Fibroblast of skin of left quadriceps (primary cell): ENCODE measurements at places on chromosomes 1 and 21.

GRCh38 chr1:84377480-84378095 is 20.7 kb upstream of the DNASE2B start:
- DNase-seq, result peak; percentile 67

DNA sequence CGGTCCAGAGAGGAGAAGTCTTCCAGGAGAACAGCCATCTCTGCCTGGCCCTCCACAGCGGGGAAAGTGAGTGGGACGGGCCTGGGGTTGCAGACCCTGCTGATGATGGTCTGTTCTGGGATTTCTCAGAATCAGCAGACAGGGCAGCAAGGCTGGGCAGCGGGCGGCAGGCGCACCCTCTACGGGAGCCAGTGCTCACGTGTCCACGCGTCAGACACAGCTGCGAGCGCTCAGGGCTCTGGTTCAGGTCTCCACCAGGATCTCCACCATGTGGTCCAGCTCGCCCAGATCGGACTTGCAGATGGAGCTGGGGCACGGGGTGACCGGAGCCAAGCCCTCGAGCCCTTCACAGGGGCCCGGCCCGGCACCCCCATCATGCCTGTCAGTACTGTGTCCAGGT is 5.5 kb downstream of the CLCA4 start:
- no peak for DNase-seq

DNA sequence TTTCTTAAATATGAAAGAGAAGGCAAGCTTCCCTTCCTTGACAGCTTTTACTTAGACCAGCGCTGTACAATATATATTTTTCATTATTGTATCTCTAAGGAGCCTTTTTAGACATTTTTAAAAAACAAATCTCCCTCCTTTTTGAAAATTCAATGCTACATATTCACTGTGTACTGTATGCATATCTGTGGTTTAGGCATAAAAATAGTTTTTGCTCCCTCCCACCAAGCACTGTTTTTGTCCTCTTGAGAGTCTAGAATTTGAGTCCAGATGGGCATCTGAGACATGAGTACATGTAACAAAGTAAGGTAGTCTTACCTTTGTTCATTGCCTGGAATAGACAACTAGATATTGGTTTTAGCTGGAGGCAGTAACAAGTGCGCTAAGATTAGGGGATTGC is 488.5 kb upstream of the RUNX1 start:
- DNase-seq, result no peak

DNA sequence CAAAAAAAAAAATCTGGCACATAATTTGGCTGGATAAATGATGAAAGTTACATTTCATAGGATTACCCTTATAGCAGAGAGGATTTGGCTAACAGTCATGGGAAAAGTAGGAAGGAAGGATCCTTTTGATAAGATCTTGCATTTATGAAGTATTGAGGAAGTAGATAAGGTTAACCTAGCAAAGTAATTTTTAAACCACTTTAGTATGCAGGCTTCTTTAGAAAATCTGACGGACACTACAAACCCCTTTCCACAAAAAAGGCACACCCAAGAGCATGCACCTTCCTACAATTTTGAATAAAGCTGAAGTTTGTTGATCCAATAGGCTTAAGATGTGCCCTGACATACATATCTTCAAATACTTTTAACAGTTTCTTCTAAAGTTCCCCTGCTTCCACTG is 275.2 kb downstream of the GRIK1 start:
- DNase-seq, result no peak

DNA sequence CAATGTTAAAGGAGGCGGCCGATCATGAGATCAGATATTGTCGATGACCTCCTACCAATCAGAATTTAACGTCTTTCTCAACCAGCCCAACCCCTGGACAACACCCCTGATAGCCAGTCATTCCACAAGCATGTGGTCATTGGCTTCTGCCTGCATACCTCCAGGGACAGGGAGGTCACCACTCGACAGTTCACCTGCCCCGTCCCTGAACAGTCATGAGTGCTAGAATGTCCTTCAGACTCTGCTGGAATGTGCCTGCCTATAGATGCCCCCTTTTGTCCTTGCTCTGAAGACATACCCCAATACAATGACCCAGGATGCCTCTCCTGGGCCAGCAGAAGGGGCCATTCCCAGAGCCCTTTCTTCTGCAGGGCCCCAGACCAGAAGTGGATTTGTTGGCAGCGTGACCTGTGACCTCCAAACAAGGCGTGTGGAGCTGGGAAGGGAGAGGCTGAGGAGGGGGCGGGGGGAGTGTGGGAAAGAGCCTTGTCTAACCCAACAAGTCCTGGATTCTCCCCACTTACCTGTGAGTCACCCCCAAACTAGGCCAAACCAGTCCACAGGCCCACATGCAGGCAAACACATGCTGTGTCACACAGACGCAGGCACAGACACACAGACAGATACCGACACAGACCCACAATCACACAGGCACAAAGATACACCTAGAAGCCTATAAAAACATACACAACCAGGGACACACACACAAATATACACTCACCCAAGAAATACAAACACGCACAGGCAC is 2.2 kb downstream of the CRYBG2 start:
- DNase-seq, result no peak

GRCh38 chr21:45496151-45496967 is 45.9 kb downstream of the SLC19A1 start:
- DNase-seq, result no peak

DNA sequence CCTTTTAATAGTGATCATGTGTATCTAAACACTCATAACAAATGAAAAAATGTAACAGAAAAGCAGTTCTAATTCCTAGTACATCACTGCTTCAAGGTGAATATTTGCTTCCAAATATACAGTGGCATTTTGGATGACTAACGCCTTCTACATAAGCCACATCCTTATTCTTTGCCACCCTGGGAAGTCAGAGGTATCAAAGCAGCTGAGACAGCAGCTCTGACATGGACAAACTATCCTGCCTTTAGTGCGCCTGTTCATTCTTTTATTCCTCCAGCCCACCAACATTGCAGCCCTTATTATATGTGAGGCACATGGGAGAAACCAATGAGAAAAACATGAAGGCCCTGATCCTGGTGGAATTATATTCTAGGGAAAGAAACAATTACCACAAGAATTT is 183.0 kb downstream of the APP start:
- no peak for DNase-seq

DNA sequence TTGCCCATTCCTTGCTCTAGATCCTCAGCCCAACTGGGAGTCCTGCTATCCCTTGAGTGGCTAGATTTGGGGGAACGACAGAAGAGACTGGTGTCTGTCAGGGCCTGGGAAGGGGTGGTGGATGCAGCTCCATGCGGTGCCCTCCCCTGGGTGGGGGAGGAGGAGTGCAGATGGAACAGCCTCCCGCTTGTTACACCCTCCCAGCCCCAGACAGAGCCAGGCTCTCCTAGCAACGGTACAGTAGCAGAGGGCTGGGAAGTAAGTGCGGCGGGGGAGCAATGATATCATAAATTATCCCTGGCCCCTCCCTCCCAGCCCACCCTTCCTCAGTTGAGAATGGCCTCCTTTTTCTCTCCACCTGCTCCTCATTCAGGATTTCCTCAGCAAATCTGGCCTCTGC is 37.2 kb downstream of the RHBG start:
- DNase-seq, result no peak

DNA sequence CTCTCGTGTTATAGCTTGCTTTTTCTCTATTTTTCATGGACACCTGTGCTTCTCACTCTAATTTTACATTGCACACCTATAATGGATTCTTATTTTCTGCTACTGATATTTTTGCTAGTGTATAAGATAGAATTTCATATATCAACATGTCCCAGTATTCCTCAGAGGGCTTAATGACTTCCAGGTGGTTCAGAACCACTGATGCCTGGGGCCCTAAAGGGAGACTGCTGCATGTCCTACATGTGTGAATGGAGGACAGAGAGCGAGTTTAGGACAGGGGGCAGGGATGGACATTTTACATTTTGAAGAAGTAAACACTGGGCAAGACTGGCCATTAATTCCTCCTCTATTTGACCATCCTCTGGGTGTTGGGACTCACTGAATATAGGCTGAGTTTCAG is 100.6 kb downstream of the DISC1 start:
- DNase-seq, result peak; percentile 14

DNA sequence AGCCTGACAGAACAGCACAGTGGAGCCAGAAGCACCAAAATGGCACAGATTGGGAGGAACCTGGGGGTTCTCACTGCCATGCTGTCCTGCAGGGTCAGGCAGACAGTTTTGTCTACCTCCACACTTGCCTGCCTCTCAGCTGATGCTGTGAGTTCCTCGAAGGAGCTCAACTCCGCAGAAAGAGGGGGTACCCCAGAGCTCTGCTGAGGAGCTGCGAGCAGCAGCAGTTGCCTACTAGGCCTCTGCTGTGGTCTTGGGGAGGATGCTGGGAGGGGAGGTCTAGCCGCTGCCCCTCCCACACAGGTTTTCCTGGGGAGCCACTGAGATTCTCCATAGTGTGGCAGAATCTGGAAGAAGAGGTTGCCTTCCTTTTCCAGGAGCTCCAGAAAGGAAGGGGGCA is 192.5 kb downstream of the FOXD2 start:
- DNase-seq, result no peak

DNA sequence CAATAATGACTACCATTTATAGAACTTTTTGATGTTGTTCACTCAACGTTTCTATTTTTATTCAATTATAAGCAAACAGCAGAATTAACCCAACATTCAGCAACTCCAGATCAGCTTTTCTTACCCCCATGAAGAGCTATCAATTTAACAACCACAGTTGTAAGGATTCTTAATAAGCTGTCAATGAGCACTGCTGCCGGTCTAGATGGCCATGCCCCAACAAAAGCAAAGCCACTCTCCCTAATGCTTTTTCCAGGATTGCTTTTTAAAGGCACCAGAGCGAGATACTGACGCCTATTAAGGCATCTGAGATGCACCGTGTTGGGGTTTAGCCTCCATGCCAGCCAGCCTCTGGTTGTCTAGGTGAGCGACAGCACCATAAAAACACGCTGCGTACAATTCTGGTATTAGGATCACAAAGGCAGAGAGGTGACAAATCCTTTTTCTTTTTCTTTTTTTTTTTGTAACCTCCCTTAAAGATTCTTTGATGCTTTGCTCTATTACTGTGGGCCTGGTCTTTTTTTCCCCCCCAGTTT is 39.5 kb downstream of the PTPRC start:
- no peak for DNase-seq

DNA sequence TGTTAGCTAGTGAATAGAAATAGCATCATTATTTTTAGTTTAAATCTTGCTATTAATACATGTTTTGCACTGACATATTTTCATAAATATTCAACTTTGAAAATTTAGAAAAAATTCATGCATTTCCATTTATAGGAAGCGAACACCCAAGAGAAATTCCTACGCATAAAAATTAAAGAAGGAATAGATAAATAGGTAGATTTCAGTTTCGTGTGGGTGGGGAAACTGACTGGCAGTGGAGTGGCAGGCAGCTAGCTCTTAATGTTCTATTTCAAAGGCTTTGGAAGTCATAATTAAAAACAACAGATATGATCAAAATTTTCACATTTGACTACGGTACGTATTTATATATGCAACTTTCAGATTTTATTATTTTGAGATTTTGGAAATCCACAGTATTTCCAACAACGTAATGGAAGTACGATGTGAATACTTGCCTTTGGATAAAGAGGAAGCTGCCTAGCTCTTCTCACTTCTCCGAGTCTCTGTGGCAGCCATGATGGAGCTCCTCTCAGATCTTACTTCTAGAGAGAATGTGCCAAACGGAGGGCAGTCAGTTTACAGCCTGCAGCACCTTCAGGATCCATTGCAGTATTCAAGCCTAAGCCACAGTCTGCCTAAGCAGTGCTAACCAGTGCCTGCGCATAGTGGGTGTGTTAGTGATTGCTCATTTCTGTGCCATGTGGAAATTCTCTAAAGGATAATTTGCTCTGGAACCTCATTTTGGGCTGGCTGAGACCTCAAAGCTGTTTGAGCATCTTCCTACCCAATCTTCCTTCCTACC is 62.9 kb upstream of the RGS4 start:
- no peak for DNase-seq

GRCh38 chr1:1677718-1678580 is 14.6 kb downstream of the SLC35E2B start:
- no peak for DNase-seq

GRCh38 chr1:234731569-234732085 is 121.6 kb upstream of the IRF2BP2 start:
- DNase-seq, result no peak

- no peak for DNase-seq
These were observed 5.5 kb upstream of the PADI1 start for GRCh38 chr1:17199267-17200044.

- DNase-seq, result no peak
These were observed 67.1 kb downstream of the CAMTA1 start for GRCh38 chr1:6852136-6852890.

DNA sequence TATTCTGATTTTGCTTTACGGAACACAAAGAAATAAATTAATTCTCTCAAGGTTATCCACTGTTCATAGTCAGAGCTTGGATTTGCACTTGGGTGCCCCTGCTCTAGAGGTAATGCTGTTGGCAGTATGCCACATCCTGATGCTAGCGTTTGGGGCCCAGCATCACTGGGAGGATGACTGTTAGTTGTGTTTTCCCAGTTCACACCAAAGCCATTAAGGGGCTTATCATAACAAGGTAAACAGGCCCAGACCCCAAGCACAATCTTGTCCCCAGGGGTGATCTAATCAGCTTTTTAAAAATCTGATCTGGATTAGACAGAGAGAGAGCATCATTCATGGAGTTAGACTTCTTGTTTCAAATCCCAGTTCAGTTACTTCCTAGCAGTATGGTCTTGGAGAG is 60.2 kb upstream of the PBX1 start:
- DNase-seq, result no peak

GRCh38 chr1:65059930-65060538 is 88.0 kb upstream of the AK4 start:
- DNase-seq, result no peak

- DNase-seq, result no peak
These were observed 1.1 kb downstream of the SRM start for GRCh38 chr1:11058595-11059154.

GRCh38 chr1:157087030-157087429 is 12.6 kb downstream of the ETV3L start:
- no peak for DNase-seq

GRCh38 chr21:45940621-45941337 is 40.8 kb upstream of the COL6A1 start:
- no peak for DNase-seq

DNA sequence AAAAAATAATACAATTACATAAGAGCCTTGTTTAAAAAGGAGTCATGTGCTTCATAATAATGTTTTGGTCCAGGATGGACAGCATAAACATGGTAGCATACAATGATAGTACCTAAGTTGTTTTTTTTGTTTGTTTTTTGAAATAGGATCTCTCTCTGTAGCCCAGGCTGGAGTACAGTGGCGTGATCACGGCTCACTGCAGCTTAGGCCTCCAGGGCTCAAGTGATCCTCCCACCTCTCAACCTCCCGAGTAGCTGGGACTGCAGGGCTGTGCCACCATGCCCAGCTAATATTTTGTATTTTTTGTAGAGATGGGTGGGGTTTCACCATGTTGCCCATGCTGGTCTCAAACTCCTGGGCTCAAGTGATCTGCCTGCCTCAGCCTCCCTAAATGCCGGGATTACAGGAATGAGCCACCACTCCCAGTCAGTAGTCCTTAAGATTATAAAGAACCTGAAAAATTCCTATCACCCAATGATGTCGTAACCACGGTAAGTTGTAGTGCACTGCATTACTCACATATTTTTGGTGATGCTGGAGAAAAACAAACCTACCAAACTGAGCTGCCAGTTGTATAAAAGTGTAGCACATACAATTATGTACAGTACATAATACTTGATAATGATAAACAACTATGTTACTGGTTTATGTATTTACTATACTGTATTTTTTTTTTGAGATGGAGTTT is 22.4 kb upstream of the RCOR3 start:
- DNase-seq, result no peak
